Foreskin fibroblast (primary cell): ENCODE measurements at places on chromosomes 4 and X.

- DNase-seq, result no peak
Measured at GRCh38 chr4:68359508-68359907, 9.6 kb upstream of the YTHDC1 start.

DNA sequence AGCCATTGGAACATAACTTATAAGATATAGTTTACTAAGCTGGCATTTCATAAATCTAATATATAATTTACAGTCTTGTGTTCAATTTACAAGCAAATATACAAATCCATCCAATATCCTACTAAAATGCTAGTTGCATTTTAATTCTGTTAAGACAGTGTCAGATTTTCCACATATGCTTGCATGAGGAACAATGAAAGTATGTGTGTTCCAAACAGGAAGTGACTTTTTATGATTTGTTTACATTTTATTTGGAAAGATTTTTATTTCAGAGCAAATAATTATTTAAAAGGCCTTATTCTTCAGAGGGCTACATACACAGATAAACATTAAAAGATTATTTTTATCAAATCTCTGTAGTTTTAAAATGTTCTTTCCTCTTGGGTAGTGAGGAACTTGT, 130.1 kb downstream of the KLHL34 start:
- no peak for DNase-seq

DNA sequence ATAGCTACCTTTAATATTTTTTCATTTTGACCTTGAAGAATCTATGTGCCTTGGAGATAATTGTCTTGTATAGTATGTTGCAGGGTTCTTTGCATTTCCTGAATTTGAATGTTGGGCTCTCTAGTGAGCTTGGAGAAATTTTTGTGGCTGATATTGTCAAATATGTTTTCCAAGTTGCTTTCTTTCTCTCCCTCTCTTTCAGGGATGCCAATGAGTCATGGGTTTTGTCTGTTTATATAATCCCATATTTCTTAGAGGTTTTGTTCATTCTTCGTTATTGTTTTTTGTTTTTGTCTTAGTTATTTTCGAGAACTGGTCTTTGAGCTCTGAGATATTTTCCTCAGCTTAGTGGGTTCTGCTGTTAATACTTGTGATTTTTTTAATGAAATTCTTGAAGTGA, 20.7 kb downstream of the RAB40AL start:
- DNase-seq, result no peak

DNA sequence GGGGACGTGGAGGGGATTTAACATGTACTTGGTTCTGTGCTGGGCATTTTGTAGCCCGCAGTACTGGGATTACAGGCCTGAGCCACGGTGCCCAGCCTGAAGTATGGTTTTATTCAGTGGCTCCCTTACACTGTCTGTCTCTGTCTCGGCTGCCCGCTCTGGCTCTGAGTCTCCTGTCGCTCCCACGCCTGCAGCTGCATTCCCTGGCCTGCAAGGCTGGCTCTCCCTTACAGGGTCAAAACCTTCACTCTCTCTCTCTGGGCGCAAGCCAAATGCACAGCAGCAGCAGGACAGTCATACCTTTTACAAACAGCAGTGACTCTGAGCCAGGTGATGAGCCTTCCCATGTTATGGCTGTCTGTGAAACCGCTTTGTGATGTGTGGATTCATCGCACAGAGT, 72.1 kb downstream of the HTRA3 start:
- DNase-seq, result no peak

DNA sequence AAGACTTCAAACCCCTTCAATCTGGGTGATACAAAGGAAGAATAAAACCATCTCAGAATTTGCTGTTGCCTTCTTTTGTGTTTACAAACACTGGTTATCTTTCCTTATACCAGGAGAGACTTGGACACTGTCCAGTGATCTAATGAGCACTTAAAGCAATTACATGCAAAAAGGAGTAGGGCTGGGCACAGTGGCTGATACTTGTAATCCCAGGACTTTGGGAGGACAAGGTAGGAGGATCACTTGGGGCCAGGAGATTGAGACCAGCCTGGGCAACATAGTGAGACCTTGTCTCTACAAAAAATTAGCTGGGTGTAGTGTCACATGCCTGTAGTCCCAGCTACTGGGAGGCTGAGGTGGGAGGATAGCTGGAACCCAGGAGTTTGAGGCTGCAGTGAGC, 95.7 kb upstream of the DRD5 start:
- no peak for DNase-seq

- DNase-seq, result no peak
Measured at GRCh38 chr4:4594285-4594920, 52.6 kb upstream of the STX18 start.

DNA sequence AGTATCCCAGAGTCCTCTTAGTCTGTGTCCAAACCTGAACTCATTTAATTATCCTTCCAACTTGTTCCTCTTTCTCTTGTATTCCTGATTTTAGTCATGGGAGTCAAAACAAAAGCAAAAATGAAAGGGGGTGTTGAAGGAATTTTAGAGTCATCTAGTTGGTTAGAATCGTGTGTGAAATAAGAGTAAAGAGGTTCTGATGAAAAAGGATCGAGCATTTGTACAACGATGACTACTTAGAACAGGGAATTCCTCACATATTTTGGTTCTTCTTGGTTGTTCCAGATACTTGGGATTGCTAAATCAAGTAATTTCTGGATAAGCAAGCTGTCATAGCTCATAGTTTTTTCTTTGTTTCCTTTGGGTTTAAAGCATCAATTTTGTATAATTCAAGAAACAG, 194.4 kb downstream of the BCOR start:
- peak; percentile 55 for DNase-seq

GRCh38 chr4:2649604-2650114, 106.5 kb downstream of the TNIP2 start:
- DNase-seq, result no peak

GRCh38 chr4:180828455-180829018, 1414.7 kb upstream of the TENM3 start:
- DNase-seq, result peak; percentile 41

GRCh38 chr4:53010318-53010717, 148.2 kb downstream of the RASL11B start:
- DNase-seq, result peak; percentile 43

DNA sequence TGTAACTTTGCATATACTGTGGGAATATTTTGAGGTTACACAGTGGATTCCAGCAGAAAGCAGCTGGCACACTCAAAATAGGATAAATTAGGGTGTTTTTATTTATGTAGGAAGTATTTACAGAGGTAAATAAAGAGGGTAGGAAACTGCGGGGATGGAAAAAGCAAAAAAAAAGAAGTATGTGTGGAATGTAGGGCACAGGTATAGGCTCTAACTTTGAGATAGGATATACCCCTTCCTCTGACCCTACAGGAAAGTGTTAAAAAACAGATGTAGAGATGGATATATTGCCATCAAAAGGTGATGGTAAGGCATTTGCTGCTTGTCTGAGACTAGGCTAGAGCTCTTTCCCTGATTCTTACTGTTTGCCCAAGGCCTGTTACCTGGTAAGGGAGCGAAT, 173.1 kb upstream of the ANK2 start:
- no peak for DNase-seq

DNA sequence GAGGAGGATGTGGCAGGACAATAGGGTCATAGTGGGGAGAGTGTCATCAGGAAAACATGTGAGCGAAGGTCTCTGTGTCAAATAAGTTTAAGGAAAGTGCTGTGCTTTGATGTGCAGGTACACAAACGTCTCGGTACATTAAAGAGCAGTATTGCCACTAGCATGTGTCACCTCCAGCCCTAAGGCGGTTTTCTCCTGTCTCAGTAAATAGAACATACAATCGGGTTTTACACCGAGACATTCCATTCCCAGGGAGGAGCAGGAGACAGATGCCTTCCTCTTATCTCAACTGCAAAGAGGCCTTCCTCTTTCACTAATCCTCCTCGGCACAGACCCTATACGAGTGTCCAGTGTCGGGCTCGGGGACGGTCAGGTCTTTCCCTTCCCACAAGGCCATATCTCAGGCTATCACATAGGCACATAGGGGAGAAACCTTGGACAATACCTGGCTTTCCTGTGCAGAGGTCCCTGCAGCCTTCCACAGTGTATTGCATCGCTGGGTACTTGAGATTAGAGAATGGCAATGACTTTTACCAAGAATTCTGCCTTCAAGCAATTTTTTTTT, 684.5 kb downstream of the PDHA2 start:
- DNase-seq, result no peak

DNA sequence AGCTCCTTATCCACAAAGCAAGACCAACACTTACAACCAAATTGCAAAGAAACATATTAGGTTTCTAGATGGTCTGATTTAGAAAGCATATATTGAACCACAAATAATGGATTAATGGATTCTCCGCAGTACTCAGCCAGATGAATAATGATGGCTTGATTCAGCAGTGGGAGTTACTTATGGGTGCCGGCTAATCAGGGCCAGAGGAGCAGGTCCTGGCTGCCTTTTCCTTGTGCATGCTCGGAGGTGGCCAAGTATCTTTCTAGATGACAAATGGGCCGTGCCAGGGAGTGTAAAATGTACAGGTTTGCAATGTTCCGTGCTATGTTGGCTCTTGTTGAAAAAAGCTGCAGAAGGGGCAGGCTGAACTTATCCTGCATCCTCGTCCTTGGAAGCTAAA, 70.2 kb downstream of the VCX3A start:
- no peak for DNase-seq

DNA sequence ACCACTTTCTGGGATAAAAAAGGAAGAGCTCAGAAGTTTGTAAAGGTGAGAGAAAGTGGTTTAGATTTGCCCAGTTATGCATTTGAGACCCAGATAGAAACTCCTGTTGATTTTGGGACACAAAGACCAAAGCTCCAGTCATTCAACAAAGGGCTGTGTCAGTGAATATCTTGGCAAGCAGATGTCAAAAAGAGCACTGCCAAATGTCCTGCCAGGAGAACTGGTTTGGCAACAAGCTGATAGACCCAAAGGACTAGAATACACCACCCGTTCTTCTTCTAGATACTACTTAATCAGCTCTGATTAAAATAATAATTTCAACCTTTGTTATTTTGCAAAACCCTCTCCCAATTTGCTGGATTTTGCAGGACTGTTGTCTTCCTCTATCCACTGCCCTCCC, 121.4 kb downstream of the NHS start:
- no peak for DNase-seq

- DNase-seq, result no peak
Measured at GRCh38 chrX:32155044-32155638, 1056.2 kb downstream of the DMD start.

- DNase-seq, result no peak
Measured at GRCh38 chrX:12971282-12972003, 3.5 kb upstream of the TMSB4X start.

DNA sequence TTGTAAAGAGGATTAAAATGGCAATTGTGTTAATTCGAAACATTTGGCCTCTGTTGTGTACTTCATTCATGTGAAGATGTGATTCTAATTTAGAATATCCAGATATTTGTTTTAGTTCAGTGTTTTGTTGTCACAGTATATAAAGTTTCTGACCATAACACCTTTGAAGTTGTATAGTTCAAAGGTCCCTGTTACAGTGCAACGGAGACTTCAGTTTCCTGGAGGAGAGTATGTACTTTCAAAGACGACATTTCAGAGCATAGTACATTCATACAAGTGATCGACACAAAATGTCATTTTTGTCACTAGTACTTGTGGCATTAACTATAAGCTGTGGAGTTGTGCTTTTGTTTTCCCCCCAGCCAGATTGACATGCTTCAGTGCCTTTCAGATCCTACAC, 372.8 kb upstream of the MAGEB2 start:
- no peak for DNase-seq

DNA sequence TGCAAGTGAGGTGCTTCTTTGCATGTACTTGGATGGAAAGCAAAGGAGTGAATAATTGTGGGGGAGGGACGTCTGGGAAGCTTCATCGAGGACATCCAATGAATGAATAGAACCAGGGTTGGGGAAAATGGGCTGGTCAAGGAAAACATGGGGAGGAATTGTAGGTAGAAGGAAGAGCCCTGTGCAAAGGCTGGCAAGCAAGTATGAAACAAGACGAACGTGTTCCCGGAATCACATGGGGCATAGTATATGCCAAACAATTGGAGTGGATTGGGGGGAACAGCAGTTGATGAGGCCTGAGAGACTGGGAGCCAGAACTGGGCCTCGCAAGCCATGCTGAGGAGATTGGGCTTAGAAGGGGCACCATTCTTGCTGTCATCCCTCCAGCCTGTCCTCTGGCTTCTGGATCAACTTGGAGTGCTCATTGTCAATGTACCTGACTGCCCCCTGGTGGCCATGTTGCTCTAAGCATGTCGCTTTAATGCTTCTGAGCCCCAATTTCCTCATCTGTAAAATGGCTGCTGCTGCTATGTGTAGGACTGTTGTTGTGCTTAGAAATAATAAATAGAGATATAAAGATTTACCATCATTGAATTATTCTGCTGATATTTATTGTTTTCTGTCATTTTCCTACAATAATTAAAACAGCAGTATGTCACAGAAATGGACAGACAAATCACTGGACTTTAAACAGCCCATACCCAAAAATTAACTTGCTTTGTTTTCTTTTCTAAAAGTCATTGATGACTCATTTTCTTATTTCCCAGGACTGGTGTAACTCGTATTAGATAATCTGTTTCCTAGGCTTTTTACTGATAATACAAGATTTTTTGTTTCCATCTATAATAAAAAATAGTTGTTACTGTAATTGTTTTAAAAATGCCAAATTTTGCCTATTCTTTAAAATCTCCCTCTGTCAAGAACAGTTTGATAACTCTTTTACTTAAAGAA, 66.4 kb downstream of the JADE3 start:
- peak; percentile 80 for DNase-seq

DNA sequence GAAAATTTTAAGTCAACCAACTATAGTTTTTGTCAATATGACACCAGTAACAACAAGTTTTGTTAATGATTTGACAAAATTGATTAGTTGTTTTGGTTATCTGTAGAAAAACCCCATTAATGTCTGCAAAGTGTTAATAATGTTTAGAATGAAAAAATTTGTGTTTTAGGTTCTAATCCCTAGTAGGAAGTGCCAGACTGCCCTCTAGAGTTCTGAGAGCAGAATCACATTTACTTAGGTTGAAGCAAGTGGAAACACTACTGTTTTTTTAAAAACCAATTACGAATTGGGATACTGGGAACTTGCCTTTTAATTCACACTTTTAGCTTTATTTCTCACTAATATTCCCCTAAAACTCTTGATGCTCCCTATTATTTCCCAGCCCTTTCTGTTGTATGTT, 101.1 kb upstream of the CYLC1 start:
- no peak for DNase-seq

DNA sequence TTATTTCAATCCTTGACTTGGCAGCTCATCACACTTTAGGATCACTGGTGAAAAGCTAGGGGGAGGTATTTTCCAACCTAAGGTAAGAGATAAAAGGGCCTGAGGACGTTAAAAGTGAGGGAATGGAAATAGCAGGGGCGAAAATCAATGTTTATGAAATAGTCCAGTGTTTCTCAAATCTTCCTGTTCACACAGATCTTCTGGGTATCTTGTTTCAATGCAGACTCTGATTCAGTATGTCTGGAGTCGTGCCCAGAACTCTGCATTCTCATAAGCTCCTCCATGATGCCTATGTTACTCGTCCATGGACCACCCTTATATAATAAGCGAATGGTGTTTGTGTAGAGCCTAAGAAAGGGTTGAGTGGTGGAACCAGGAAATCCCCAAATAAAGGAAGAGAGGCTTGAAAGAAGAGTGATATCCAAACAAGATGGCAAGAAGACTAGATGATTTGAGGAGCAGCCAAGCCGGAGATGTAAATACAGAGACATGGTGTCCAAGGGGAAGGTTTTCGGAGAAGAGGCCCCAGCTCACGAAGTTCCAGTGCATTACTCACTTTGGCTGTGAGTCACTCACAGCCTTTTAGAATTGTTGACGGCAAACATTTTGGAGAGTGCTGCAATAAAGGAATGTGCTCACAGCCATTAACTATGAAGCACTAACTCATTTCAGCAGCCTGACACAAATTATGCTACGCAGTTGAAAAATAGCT, 215.6 kb upstream of the PPARGC1A start:
- peak; percentile 97 for DNase-seq
